GM18507 (cell line): ENCODE measurements at places on chromosomes 13 and 19.

- no peak for DNase-seq
Measured at GRCh38 chr13:103273825-103274224, 207.6 kb upstream of the SLC10A2 start.

DNA sequence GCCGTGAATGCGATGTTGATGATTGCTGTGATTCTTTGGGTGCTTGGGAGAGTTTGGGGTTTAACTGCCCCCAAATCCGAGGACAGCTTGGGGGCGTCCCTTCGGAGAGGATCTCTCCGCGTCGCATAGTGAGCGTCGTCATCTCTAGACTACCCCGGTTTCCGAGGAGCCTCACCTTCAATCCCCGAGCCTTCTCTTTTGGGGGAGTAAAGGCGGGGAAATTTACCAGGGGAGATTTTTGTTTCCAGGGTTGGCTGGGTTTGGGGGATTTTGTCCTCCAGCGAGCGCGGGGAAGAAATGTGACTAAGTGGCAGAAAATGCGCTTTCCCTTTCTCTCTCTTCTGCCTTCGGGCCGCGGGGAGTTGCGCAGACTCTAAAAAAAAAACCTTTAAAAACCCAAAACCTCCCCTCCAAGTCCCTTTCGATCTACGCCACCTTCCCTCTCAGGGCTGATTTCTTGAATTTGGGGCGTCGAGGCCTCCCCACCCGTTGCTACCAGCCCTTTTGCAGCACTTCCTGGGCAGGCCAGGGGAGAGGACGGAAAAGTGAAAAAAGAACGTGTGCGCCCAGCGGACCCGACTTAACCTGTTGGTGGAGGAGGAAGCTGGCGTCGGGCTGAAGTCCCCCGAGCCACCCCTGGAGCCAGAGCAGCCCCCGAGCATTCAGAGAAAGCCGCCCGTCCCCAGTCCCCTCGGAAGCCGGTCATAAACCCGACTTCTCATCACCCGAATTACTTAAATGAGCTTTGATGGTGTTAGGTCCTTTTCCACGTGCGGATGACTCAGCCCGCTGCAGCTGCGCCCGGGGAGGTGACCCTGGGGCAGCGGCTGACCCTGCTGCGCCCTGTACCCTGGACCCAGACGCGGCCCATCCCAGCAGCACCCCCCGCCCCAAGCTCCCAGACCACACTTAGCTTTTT is 17.7 kb downstream of the NFIX start:
- DNase-seq: no peak

DNA sequence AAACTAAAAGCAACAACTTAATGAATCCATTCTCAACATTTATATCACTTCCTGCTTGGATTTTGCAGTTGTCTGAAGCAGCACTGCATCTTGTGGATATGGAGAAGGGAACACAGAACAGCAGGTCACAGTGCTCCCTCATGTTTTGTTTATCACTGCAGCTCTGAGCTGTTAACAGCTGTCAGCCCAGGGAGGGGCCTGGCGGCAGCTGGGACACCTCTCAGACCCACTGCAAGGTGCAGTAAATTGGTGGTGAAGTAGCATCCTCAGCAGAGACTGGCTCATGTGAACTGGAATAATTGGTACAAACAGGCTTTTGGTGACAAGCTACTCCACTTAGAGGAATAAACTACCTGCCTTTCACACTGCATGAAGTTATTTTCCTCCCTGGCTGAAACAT is 170.4 kb downstream of the LIG4 start:
- no peak for DNase-seq

GRCh38 chr19:861756-862580 is 2.5 kb downstream of the CFD start:
- DNase-seq: peak; percentile 69

- no peak for DNase-seq
Measured at GRCh38 chr19:46449228-46449627, 20.5 kb upstream of the PNMA8C start.

- no peak for DNase-seq
Measured at GRCh38 chr19:16070366-16070990, 5.8 kb upstream of the TPM4 start.

GRCh38 chr19:10104665-10105508 is 1.3 kb upstream of the PPAN start:
- DNase-seq: no peak
